ENCODE measurements at places on chromosomes 1 and 21.

DNA sequence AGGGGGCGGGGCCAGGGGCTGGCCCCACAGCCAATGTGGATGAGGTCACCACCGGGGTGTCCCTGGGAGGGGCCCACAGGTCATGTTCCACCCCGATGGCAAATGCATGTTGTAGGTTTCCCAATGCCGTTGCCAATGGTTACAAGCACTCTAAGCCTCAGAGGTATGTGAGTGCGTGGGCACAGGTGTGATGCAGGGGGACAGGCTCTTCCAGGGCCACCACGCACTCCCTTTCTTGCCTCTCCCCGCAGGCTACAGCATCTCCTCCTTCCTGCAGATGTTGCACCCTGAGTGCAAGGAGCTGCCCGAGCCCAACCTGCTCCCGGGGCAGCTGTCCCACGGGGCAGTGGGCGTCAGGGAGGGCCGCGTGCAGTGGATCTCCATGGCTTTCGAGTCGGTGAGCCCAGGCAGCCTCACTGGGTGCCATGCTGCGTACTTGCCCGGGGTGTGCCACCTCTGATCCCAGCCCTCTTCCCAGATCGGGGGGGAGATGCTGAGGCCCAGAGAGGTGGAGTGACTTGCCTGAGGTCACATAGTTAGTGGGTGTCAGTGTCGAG, 52.4 kb downstream of the DISP3 start:
- DNase-seq, result no peak

- no peak for DNase-seq
These were observed 310.3 kb downstream of the SIPA1L2 start for GRCh38 chr1:232319518-232320210.

DNA sequence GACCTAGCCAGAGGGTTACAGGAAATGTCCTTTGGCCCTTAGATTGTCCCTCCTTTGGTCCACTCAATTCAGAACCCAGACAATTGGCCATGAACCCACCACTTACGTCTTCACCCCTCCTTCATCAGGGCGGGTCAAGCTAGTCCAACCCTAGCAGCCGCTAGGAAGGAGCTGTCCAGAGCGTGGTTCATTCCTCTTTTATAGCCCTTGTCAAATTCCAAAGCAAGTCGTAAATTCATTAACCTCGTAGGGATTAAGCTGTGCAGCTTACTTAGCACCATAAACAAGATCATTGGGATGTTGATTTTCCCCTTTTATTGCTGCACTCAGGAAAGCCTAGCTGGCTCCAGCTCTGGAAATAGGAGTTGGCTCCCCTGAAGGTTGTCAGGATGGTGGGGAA, 90.1 kb downstream of the TMEM53 start:
- DNase-seq, result peak; percentile 84

DNA sequence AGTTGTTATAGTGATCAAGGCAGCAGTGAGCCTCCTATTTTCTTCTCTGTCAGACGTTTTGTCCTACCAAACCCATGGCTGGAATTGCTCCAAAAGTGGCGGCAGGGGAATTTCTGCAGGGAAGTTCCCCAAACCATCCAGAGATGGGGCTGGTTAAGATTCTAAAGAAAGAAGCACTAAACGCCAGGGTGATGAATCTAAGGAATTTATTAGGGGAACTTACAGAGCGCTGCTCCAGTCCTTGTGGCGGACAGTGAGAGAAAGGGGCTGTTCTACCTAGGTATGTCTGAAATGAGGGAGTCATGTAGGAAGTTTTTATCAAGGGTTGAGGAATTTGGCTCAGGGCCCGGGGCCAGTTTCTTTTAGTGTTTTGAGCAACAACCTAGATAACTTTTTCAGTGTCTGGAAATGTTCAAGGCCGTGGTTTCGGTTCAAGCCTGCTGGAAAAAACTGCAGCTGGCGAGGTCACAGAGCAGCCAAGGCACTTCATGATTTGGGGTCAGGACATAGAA, 222.4 kb upstream of the B3GALT2 start:
- DNase-seq, result peak; percentile 61

- no peak for DNase-seq
These were observed 13.8 kb downstream of the RXRG start for GRCh38 chr1:165431079-165431478.

- DNase-seq, result no peak
These were observed 50.4 kb downstream of the INAVA start for GRCh38 chr1:200945111-200945510.

DNA sequence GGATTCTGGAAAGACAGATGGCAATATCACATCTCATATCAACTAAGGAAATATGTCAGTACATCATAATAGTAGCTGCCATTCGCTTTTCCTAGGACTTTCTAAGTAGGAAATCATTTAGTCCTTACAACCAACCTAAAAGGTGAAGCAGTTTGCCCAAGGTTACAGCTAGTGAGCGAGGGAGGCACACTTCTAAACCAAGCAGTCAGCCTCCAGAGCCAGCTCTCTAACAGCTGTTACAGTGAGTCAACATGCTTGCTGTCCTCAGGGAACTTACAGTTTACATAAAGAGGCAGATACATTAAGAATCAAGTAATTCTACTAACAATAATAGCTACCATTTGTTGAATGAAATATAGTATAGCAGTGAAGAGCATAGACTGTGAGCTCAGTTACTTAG, 57.1 kb downstream of the GIPC2 start:
- DNase-seq, result no peak

DNA sequence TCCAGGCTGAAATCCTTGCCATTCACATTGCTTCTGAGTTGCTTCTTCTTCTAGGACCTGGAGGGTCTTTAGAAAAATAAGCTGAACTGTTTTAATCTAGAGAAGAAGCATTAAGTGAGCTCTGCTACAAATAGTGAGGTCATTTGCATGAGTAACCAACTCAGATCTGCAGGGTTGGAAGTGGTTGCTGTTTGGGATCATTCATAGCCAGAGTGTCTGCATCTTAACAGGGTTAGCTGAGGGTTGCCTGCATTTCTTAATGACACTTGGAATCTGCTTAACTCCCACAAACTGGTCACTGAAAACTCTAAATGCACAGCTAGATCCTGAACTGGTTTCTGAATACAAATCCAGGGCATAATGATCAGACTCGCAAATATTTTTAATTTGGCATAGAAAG, 9.9 kb downstream of the CNIH3 start:
- DNase-seq, result no peak

DNA sequence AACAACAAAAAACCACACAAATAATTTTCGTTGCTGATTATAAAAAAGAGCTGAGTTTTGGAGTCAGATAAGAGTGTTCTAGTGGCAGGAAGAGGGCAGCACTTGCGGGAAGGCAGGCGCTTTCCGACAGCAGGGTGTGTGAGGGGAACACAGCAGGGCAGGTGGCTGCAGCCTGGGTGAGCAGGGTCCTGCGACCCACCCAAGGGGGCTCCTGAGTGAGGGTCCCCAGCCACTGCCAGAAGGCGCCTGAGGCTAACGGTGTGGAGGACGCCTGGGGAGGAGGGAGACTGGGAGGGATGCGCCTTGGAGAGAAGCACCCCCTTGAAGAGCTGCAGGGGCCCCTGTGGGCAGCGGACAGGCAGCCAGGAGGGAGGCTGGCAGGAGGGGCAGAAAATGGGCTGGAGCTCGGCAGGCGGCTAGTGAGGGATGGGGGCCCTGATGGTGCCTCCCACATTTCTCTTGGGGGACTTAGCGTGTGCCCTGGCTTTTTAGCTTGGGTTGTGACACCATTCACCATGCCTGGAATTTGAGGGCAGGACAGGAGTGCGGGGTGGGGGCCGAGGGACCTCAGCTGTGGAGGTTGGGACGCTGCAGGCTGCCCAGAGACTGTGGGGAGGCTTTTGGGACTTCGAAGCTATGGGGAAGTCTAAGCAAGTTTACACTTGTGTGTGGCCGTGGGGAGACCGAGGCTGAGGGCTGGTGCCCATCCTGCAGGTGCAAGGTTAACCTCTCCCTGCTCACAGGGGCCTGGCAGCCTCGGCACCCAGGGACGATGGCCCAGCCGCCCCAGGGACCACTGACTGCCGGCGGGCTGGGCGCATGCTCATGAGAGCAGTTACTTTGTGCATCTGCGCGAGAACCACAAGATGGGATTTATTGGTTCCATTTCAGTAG, 111.4 kb downstream of the SIK1 start:
- no peak for DNase-seq

GRCh38 chr1:107689159-107689558, 275.8 kb downstream of the VAV3 start:
- DNase-seq, result no peak

DNA sequence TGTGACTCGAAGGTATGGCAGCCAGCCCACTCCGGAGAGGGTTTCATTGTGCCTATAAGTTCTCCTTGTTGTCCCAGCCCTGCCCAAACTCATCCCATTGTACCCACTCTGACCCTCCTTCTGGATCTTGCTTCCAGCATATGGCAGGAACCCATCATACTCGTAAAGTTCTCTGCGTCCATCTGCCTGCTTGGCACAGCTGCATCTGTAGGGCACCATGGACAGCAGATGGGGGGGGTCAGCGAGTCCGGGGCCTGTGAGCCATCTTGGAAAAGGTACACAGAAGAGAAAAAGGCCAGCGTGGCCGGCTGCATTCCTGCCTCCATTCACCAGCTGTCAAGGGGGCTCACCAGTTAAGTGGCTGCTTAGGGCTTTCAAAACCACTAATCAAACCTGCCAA, 94.9 kb upstream of the IGSF21 start:
- no peak for DNase-seq

Data from LoVo (cell line).